Fibroblast of skin of scalp (primary cell): ENCODE measurements at places on chromosomes 16 and 17.
A peak's percentile ranks its signal among the peaks of the same experiment; 100 is the strongest.

GRCh38 chr16:72198021-72198711 lies 26.2 kb upstream of the PMFBP1 start:
- DNase-seq = peak; percentile 84

DNA sequence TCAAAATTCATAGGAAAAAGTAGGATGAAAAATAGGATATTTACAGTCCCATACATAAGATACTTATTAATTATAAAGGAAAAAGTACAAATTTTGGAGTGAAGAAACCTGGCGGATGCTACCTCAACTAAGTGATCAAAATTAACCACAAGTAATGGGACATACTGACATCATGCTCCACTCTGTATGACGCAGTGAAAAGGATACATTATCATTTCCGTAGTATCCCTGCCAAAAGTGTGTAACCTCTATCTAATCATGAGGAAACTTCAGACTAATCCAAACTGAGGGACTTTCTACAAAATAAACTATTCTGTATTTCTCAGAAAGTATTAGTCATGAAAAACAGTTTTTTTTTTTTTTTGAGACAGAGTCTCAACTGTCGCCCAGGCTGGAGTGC lies 60.5 kb downstream of the TRIM37 start:
- no peak for DNase-seq

- no peak for DNase-seq
Measured at GRCh38 chr16:10751291-10751697, 7.7 kb downstream of the NUBP1 start.

DNA sequence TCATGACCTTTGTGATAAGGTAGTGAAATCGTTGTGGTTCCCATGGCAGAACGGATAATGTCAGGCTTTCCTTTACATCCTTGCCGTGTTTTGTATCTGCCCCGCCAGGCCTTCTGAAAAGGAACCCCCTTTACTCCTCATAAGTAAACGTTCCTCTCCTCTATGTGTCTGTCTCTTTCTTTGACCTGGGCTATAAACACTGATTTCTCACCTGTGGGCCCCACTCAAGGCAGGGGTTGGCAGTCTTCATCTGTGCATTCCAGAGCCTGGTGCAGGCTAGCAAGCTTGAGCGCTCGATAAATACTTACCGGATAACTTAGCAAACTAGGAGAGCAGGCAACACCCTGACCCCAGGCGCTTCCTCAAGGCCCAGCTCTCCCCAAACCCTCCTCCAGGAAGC lies 7.3 kb upstream of the HAP1 start:
- no peak for DNase-seq

GRCh38 chr17:602436-602835 lies 112.2 kb downstream of the VPS53 start:
- DNase-seq = peak; percentile 39

- no peak for DNase-seq
Measured at GRCh38 chr17:58476812-58477211, 11.4 kb downstream of the HSF5 start.

- DNase-seq = no peak
Measured at GRCh38 chr17:81582749-81583148, 30.6 kb upstream of the FAAP100 start.

GRCh38 chr17:40103688-40104087 lies 3.3 kb upstream of the NR1D1 start:
- no peak for DNase-seq

- DNase-seq = no peak
Measured at GRCh38 chr16:81888520-81889394, 109.7 kb downstream of the PLCG2 start.

GRCh38 chr16:81612351-81613163 lies 166.5 kb upstream of the PLCG2 start:
- no peak for DNase-seq

DNA sequence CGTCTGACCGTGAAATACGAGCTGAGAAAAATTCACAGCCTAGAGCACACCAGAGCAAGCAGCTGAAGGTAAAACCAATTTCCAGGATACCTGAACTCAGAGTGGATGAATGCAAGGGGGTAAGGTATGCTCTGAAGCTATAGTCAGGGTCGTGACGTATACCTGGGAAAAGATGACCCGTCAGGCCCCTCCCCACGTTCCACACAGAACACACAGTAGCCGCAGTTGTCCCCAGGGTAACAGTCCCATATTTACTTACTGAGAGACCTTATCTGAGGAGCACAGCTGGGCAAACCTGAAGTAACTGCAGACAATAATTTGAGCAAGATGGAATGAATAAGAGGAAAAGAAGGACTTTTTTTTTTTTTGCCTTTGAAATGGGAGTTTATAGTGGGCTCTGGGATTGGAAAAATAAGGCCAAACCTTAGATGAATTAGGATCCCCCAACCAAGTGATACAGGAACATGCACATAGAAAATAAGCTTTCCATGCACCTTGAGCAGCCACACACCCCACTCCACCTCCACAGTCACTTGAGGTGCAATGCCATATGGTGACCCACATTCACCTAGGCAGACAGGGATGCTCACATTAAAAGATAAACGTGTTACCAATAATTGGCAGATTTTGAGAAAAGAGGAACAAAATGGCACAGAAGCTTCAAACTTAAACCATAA lies 38.0 kb downstream of the ABCA6 start:
- no peak for DNase-seq

DNA sequence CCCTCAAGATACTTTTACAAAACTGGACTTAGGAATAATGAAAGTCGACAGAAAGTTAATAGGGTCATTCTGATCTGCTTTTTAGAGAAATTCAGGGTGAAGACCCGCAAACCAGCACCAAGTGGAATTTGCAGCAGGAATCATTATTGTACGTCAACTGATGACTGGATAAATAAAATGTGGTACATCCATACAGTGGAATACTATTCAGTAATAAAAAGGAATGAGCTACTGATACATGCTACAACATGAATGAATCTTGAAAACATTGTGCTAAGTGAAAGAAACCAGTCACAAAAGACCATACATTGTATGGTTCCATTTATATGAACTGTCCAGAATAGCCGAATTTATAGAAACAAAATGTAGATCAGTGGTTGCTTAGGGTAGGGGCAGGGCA lies 83.1 kb downstream of the GNAO1 start:
- no peak for DNase-seq

- DNase-seq = no peak
Measured at GRCh38 chr17:64788286-64789060, 126.4 kb upstream of the SMURF2 start.

- DNase-seq = no peak
Measured at GRCh38 chr16:4879049-4879448, 31.8 kb downstream of the UBN1 start.

GRCh38 chr17:60447375-60447774 lies 25.1 kb downstream of the CHCT1 start:
- no peak for DNase-seq

DNA sequence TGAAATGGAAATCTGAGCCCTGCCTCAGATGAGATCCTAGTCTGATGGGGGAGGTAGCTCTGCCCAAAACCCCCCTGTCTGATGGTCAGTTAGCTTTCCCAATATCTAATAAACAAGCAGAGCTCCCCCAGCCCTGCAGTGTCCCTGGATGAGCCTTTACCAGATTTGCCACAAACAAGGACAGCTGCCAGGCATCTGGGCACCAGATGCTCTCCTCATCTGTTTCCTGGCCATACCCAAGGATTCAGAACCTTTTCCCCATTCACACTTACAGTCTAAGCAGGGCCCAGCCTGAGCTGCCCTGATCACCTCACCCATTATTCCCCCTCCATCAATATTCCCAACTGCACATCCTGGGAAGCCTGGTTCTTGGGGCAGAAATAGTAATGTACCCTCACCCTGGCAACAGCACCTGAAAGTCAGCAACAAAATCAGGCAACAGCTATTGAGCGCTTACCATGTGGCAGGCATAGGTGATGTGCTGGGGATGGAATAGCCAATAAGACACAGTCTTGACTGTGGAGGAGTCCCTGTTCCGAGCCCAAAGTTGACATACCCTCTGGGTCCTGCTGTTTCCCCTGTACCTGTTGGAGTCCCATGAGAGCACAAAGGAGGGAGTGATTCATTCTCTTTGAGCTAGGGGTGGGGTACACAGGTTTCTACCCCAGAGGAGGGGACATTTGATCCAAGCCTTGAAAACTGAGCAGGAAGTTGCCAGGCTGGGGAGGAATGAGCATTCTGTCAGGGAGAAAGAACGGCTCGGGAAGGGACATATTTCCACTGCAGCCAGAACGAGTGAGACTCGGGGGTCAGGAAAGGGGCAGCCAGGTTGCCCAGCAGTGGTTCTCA lies 147.4 kb downstream of the TMEM132E start:
- no peak for DNase-seq

DNA sequence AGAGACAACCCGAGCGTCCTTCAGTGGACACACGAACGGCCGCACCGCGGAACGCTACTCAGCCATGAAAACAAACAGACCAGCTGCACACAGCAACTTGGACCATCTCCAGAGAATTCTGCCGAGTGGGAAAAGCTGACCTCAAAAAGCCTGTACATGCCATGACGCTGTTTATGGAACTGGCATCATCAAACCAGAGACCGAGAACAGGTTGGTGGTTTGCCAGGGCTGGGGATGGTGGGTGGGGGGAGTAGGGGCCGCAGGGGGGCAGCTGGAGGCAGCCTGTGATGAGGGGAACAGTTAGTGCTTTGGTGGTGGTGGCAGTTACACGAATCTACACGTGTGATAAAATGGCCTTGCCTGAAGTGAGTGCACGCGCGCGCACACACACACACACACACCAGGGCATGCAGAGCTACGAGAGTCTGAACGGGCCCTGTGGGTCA lies 169.8 kb downstream of the LAT start:
- peak; percentile 31 for DNase-seq

GRCh38 chr17:16913463-16913862 lies 58.5 kb downstream of the TNFRSF13B start:
- no peak for DNase-seq

- DNase-seq = no peak
Measured at GRCh38 chr16:57115168-57115513, 22.8 kb downstream of the CPNE2 start.

GRCh38 chr16:1081734-1082265 lies 9.3 kb downstream of the SSTR5 start:
- no peak for DNase-seq

DNA sequence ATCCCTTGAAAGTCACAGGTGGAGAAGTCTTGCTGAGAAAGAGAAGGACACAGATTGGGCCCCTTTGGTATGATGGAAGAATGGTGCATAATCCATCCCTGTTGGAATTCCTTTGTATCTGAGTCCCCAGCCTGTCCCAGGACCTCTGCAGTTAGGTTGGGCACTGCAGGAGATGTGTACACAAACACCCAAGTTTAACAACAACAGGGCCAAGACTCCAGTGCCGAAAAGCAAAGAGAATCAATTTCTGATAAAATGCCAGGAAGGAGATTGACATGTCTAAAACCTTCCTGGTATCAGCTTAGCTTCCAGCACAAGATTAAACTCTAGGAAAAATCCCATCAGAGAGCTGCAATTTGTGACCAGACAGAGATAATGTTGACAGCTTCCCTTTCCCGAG lies 32.9 kb downstream of the KATNIP start:
- no peak for DNase-seq

GRCh38 chr16:84828322-84828721 lies 8.5 kb downstream of the CRISPLD2 start:
- no peak for DNase-seq

- DNase-seq = peak; percentile 46
Measured at GRCh38 chr16:65285128-65286048, 163.5 kb upstream of the CDH11 start.

GRCh38 chr16:67407788-67408452 lies 8.4 kb downstream of the ZDHHC1 start:
- DNase-seq = no peak

DNA sequence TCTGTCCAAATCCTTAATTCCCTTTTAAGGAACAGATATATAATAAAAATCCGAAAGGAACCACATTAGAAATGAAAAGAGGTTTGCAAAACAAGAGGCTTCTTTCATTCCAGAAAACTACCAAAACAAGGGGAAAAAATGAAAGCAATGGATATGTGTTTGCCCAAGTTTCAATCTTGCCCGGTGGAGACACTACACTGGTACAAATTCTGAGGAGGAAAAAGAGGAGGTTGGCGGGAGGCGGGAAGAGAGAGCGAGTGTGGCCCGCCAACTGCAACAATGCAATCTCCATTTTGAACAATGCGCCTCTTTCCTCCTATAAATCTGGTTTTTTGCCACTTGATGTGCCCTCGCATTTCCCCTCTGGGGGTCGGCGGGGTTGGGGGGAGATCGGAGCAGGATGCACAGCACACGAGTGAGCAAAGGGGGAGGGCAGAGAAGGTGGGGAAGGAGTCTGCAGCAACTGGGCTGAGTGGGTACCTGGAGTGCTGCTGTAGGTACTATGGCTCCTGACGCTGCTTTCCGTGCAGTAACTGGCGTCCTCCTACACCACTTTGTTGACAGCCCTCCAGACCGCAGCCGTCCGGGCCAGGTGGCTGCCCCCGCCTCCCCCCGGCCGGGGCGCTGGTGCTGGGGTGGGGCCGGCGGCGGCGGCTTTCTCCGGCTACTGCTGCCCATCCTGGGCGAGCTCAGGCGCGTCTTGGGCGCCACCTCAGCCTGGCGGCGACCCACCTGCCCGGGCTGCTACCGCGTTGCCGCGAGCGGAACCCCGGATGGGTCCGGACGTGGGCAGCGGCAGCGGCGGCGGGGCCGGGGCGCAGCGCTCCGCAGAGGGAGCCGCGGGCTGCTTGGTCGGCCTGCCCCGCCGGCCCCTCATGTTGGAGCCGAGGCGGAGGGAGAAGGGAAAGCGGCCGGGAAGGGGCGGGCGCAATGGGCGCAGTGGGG lies 93.8 kb upstream of the PLEKHM1 start:
- peak; percentile 50 for DNase-seq

DNA sequence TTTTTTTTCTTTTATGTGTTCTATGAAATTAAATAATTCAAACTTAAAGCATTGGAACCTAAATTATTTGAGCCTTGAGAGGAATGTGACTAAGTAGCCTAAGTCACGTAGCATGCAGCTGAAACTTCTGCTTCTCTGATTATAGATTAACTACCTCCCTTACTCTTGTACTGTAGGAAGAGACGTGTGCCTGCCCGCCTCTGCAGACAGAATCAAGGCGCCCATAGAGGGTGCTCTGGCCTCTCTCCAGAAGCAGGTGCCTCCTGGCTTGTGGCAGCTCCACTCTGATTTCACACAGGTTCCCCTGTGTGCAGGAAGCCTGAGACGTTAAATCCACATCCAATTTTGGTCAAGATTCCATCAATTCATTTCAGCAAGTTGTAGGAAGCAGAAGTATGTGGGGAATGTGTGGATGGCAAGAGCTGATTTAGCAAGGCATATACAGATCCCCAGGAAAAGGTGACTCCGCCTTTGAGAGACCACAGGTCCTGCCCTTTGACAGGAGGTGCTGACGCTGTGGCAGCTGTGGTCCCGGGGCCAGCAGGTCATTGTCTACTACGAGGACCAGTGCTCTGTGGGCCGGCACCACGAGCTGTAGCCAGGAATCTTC lies 1418.8 kb downstream of the CDH11 start:
- DNase-seq = no peak

GRCh38 chr17:54626146-54626703 lies 274.4 kb upstream of the TOM1L1 start:
- DNase-seq = no peak

DNA sequence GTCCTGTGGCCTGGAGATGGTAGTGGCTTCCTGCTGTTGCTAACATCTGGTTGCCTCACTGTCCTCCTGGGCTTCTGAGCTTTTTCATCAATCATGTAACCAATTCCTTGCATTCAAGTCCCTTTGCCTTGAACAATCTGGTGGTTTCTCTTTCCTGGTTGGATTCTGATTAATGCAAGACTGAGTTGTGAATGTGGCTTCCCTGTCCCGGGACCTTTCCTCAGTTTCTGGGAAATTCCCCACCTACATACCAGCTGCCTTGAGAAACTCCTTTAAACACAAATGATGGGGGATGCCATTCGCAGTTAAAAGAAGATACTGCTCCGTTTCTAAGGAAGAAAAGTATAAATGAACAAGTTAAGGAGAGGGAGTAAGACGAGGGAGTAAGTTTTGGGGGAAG lies 39.9 kb upstream of the NLRP1 start:
- DNase-seq = no peak

GRCh38 chr16:83803811-83804210 lies 4.0 kb upstream of the HSBP1 start:
- DNase-seq = no peak
